ENCODE measurements at places on chromosomes 12 and 14.

DNA sequence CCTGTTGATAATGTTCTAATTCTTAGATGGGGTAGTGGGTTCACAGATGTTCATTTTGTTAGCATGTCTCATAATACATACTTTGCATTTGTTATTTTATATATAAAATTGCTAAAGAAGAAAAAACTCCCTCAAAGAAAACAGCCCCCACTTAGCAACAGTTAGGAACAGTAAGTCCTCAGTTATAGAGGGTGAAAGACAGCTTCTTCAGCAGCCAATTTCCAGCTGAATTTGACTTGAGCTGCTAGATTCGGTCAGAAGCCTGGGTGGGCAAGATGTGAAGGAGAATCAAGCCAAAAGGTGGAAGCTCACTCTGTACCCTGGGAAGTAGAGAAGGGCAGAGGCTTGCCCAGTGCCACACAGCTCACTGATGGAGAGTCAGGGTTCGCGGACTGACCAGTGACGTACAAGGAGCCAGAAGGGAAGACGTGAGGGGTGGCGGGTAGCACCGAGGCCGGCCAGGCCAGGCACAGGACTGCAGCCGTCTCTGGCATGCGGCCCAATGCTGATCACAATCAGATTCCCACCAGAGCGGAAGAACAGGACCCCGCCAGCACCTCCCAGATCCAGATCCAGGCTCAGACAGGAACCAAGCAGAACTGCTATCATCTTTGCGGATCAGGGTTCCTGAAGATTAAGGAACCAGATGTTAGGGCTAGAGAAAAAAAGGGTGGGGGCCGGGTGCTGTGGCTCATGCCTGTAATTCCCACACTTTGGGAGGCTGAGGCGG is 30.4 kb upstream of the VWF start:
- no peaks in the 10 kb centered on the region for H3K27me3 ChIP-seq
- no peaks in the 10 kb centered on the region for H3K4me1 ChIP-seq
- DNase-seq: no peak
- no peak overlapping the region for H3K27ac ChIP-seq

DNA sequence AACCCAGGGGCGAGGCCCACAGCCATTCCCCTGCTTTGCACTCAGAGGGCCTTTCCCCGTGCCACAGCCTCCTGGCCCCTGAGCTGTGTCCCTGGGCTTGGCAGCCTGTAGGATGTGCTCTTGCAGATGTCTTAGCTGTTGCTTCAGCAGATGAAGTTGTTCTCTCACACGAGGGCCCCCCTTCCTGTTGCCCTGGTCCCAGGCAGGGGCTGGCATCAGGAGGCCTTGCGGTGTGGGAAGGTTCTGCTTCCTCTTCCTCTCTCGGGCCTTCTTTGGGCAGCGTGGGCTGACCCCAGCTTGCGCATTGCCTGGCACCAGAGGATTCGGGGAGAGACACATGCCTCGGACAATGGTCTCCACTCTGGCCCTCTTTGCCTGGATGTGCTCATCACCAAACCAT is 12.7 kb downstream of the PROX2 start:
- H3K36me3 ChIP-seq: no peaks in the 10 kb centered on the region
- H3K27ac ChIP-seq: no peak overlapping the region
- H3K4me1 ChIP-seq: peaks cover 23% of the 10 kb centered on the region
- H3K4me3 ChIP-seq: no peak overlapping the region

DNA sequence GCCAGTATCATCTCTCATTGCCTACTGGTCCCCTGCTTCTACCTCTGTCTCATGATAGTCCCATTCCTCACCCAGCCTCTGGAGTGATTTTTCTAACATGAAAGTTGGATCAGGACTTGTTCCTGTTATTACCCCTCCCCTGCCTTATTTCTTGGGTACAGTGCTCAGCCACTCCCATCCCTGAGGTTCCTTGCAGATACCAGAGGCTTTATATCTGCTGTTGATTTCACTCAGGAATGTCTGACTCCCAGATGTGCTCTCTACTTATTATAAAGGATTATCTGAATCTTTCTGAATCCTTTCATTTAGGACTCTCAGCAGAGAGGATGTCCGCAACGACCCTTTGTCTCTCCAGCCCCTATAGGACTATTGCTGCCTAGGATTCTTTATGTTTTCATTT is 111.2 kb downstream of the LRRK2 start:
- H3K27ac ChIP-seq: no peak overlapping the region
- H3K27me3 ChIP-seq: no peaks in the 10 kb centered on the region
- DNase-seq: no peak
- no peaks in the 10 kb centered on the region for H3K4me1 ChIP-seq
- H3K36me3 ChIP-seq: no peaks in the 10 kb centered on the region

DNA sequence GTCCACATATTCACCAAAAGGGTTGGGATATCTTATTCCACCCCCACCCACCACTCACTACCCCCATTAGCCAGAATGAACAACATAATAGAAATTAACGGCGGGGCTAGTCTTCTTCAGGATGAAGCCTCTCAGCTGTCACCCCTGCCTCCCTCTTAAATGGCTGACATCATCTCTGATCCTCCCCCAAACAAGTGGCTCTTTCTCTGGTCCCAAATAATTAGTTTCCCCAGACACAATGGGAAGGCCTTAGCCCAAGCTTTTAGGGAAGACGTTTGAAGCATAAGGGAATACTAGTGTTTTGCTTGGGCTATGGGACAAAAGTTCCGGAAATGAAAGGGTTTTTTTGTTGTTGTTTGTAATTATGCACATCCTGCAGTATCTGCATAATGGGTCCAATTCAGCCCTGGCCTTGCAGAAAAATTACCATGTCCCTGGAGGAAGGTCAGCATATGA is 13.8 kb downstream of the STON2 start:
- H3K36me3 ChIP-seq: no peaks in the 10 kb centered on the region
- H3K27me3 ChIP-seq: no peaks in the 10 kb centered on the region
- no peaks in the 10 kb centered on the region for H3K4me1 ChIP-seq

All from CD8-positive, alpha-beta memory T cell (primary cell).